ENCODE measurements at places on chromosomes 13 and 19.

- peak; percentile 18 for DNase-seq
These were observed at the start of gene CCDC70 for GRCh38 chr13:51861723-51862300. TSS of gene CCDC70 (plus strand) at chr13:51861969. CDS start at chr13:51865412, 3,443 bp downstream.

- no peak for DNase-seq
These were observed 351.9 kb downstream of the EFNB2 start for GRCh38 chr13:106183410-106184065.

DNA sequence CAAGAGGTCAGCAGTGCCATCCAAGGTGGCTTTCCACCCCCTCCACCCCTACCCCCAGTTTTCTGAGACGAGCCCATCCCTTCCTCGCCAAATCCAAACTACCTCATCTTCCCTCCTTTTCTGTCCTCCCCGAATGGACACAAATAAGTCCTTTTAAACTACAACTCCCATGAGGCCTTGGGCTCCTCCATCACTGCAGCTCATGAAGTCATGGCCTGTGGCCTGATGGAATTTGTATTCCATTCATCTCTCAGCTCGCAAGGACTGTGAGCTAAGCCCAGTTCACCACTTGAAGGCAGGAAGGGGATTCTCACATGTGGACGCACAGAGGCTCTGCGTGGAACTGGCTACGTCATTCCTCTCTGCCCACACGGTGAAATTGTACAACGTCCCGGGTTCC, 12.5 kb downstream of the PTPRH start:
- DNase-seq: no peak

GRCh38 chr13:29541400-29541799, 54.1 kb downstream of the SLC7A1 start:
- DNase-seq: no peak

DNA sequence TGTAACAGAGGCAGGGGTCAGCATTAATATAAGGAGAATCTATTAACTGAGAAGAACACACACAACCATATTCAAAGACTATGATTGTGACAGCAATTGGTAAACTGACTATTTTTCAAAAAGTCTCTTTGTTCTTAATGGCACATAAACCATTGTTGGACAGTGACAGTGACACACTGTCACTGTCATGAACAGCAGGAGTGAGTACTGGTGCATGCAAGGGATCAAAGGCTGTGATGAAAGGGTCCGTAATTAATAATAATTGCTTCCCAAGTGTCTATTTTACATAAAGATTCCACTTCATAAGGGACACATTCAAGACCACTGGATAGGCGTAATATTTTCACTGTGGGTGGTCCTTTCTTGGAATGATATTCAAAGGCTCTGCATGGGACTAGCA, 50.7 kb downstream of the LHFPL6 start:
- DNase-seq: no peak

DNA sequence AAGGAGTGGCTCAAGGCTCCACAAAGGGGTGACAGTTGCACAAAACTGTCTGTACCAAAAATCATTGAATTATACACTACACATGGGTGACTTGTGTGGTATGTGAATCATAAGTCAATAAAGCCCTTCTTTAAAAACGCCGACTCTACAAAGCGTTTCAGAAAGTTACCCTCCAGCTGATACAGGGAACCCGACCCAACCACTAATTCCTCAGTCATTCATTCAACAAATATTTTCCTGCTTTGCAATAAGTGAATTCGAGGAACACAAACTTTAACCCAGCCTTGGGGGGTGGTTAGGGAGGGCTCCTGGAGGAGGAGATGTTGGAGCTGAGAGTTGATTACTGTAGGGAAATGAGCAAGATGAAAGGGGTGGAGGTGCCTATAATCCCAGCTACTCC, 32.0 kb downstream of the LTBP4 start:
- DNase-seq: no peak

GRCh38 chr19:46494146-46494940, 1.3 kb downstream of the PNMA8B start:
- DNase-seq: no peak

- DNase-seq: no peak
These were observed 367.9 kb downstream of the LIG4 start for GRCh38 chr13:107847406-107847805.

DNA sequence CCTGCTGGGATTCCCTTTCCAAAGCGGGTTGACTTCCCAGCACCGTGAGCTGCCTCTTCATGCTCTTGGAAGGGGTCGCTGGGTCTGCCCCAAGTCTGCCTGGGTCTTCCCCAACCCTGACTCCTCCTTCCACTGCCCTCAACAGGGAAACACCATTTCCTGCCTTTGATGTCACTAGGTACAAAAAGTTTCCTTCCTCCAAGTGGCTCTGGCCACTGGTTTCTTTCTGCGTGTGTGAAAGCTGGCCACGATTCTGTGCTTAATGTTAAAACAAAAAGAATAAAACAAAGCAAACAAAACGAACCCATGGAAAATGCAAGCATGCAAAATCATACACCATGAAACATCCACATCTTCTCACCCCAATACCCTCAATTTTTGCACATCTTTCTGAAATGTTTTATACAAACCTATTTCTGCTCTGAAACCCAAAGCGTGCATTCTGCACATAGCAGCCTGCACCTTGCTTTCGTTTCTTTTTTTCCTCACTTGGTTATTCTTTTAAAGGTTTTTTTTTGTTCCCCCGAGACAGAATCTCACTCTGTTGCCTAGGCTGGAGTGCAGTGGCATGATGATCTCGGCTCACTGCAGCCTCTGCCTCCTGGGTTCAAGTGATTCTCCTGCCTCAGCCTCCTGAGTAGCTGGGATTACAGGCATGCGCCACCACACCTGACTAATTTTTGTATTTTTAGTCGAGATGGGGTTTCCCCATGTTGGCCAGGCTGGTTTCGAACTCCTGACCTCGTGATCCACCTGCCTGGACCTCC, 12.5 kb upstream of the TNFSF9 start:
- no peak for DNase-seq

DNA sequence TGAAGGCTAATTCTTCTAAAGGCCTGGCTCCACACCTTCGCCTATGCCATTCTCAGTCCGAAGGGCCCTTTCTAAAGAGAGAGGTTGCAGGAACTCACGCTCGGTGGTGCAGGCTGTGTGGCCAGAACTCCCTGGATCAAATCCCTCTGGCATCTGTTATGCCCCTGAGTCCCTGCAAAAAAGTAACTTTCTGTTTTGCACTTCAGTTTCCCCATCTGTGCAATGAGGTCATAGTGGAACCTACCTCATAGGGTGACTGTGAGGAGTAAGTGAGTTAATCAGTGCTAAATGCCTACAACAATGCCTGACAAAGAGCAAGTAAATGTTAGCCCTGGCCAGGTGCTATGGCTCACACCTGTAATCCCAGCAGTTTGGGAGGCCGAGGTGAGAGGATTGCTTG, 7.3 kb downstream of the IGSF23 start:
- no peak for DNase-seq

DNA sequence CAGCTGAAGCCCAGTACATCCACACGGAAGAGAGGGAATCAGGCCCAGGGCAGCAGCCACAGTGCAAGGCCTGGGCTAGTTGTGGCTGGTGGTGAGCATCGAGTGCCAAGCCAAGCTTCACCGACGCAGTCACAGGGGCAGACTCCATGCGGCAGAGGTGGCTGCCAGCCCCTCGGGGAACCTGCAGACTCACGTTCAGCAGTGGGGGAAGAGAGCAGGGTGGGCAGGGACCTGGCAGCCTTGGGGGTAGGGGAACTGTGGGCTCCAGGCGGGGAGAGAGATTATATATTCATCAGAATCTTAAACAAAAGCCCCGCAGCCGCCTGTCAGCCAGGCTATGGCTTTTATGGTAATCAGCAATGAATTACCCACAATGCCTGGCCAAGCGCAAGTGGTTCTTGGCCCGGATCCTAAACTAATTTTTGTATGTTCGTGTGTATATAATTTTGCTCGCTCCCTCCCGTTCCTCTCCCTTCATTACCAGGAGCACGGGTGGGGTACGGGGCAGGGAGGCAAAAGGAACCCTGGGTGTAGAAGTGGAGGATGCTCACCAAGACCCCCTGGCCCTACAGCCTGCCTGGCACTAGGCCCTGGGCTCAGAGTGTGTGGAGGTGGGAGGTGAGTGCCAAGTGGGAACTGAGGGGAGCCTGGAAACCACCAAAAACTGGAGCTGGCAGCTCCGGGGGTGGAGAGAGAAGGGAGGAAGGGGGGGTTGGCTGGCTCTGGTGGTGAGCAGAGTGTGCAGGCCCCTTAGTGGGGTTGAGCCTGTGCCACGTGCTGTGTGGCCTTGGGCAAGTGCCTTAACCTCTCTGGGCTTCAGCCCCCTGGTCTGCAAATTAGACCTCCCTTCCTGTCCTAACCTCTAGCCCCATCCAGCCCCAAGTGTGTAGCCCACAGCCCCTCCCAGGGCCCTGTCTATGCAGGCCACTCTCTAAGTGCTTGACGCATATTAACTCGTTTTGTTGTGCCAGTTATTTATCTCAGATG, 31.9 kb downstream of the PTPRS start:
- DNase-seq: no peak

- DNase-seq: no peak
These were observed 46.2 kb downstream of the KLF2 start for GRCh38 chr19:16370641-16371391.

DNA sequence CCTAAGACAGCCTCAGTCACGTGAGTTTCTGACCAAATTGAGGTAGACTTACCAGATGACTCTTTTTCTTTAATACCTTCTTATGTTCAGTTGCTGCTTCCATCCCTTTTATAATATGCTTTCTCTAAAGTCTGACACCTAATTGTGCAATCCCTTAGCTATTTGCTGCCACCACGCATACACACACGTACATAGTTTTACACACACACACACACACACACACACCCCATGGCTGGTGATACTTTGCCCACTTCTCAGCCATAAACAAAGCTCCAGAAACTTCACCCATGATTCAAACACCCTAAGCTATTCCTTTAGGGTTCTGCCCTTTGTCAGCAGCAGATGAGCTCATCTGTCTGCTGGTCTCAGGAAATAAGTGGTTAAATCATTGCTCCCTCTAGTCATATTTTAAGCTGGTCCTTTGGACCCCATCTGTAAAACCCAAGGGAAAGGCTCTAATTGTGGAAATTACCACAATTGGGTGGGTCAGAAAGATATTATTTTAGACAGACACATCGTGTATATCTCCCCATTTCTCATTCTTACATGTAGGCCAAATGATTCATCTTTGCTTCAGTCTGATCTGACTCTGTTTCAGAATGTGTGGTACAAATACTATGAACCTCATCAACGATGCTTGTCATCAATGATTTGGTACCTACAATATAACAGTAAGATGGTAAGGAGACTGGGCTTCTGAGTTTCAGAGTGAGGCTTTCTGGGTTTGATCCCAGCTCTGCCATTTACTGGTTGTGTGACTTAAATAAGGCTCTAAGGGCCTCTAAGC, 69.2 kb downstream of the NALCN start:
- no peak for DNase-seq

- no peak for DNase-seq
These were observed 1.1 kb downstream of the ZNF570 start for GRCh38 chr19:37470216-37470615.

- no peak for DNase-seq
These were observed 24.5 kb upstream of the TFDP1 start for GRCh38 chr13:113559901-113560644.

DNA sequence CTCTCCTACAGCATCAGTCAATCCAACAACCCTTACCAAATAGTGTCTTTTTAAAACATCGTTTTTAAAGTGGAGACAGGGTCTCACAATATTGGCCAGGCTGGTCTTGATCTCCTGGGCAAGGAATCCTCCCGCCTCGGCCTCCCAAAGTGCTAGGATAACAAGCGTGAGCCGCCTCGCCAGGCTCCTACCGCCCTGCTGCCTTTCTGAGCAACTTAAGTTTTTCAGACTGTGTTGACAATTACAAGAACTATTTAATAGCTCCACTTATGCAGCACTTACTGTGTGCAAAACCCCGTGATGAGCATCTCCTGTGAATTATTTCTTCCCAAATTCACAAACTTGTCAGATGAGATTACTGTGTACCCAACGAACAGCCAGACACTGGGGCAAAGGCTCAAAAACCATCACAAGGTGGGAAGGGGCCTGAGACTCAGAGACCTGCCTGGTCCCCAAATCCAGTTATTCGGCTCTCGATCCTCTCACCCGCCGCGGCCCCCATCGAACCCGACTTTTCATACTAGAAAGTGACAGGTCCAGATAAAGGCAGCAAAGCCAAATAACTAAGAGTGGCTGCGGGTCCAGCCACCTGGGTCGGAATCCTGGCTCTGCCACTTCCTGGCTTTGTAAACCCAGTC, 581 bp downstream of the RPL18 start:
- no peak for DNase-seq

GRCh38 chr13:80196756-80197155, 144.2 kb downstream of the SPRY2 start:
- no peak for DNase-seq

DNA sequence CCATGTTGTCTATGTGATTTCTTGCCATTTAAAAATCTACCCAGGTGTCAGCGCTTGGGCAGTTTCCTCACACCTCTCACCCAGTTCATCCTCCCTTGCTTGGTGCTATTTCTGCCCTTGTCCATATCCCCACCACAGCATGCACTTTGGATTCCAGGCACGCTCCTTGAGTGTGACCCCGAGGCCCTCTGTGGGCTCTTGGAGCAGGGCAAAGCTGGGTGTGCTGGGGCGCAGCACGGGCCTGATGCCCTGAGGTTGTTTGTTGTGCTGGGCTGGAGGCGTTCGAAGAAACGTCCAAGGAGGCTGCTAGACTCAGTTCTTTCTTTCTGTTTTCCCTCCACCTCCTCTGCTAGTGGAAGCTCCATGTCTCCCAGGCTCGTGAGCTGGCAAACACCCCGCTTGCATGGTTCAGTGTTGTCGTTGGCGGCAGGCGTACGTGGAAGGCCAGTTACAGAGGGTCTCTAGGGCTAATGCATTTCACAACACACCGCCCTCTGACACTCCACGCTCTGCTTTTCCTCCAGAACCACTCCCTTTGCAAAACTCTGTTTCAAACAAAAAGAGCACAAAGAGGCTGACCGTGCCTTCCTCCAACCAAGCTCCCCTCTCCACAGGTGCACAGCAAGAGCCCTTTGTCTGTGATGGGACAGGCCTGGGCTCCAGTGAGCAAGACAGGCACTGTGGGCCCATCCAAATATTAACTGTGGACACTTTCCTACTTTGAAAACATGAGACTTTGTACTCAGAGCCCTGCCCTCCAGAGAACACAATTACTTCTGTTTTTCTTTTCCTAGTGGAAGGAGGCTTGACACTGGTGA, 117.7 kb upstream of the GJB6 start:
- DNase-seq: no peak

DNA sequence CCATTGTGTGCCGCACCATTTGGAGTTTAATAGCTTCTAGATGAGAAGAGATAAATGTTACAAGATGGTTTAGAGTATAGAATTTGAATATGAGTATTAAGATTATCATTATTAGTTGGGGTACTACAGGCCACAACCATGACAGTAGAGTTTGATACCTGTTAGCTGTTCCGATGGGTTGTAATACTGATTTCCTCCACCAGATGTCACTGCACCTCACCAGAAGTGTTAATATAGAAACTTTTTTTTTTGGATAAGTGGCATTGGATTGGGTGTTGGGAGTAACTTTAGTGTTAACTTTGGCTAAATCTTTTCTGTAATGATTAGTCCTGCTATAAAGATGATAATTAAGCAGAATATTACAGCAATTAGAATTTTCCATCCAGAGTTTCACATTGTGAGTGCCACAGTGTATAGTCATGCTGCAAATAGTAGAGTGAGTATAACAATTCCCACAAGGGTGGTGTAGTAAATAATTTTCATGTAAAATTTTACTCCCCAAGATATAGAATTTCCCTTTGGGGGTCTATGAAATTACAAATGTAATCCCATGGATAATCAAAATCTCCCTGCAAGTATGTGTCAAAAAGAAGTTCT, 56.3 kb downstream of the PSG3 start:
- peak; percentile 4 for DNase-seq
